ENCODE measurements at places on chromosomes 5 and 9.

DNA sequence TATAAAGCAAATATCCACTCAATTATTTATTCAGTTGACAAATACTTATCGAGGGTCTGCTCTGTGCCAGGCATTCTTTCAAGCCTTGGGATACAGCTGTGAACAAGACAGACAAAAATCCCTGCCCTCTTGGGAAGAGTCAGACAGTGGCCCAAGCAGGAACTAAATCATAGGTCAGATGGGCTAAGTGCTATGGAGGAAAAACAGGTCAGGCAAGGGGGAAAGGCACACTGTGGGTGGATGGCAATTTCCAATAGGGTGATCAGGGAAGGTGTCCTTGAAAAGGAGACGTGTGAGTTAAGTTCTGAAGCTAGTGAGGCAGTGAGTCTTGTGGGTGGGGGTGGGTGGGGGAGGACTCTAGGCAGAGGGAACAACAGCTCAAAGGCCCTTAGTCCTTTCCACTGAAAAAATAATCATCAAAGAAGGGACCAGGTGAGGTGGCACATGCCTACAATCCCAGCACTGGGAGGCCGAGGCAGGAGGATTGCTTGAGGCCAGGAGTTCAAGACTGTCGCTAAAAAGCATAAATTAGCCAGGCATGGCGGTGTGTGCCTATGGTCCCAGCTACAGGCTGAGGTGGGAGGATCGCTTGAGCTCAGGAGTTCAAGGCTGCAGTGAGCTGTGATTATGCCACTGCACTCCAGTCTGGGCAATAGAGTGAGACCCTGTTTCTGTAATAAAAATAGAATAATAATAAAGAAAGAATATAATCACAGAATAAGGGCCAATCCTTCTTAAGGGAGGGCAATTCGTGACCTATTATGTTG is 95.2 kb upstream of the CPEB4 start:
- no peak for DNase-seq

DNA sequence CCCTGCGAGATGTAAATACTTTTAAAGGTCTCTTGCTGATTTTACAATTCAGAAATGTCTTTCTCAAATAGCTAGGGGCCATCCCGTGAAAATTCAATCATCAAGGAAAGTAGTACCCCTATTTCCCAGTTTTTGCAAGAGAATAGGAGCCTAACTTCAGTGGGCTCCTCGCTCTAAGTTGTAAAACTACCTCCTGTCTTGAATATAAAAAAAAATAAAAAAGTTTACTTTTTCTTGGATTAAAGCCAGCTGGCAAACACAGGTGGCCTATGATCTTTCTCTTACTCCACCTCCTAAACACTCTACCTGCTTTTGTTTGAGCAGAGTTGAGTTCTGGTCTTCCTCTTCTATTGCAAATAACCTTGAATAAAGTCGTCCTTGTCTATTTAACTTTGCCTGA is 79.4 kb downstream of the SLCO4C1 start:
- DNase-seq, result no peak

- DNase-seq, result no peak
These were observed 9.4 kb upstream of the LRRTM2 start for GRCh38 chr5:138884554-138884953.

DNA sequence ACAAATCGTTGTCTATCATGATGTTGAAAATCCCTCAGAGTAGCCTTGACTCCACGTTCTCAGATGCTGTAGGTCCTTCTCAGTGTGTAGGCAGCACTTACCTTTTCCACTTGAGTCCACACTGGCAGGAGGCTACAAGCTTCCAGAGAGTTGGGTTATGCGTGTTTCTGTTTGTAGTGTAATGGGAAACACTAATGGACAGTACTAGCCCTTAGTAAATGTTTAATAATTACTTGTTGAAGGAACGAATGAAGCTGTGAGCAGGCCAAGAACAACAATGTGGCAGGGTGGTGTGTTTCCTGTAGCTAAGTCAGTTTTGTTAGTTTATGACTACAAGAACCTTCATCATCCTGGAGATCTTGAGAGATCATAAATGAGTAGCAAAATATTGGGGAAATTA is 83.5 kb downstream of the ARHGAP26 start:
- DNase-seq, result no peak

GRCh38 chr5:139812836-139813805 is 17.5 kb downstream of the PSD2 start:
- no peak for DNase-seq

- DNase-seq, result no peak
These were observed 33.9 kb upstream of the ALDH1B1 start for GRCh38 chr9:38358390-38359296.

GRCh38 chr9:134827559-134827958 is 53.1 kb upstream of the FCN2 start:
- no peak for DNase-seq

DNA sequence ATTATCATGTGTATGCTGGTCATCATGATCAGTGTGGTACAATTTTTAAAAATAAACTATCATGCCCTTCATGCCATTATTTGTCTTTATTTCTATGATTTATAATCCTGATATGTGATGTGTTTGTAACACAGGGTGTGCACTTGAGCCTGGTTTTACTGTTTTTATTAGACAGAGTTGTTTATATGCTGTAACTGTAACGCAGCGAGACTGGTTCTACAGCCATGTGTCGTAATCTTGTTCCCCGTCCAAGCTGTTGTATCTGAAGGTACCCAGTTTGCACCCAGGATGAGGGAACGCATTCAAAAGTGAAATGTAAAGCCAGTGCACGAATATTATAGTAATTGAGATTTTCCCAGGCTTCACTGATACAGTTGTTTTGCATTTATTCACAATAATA is 28.2 kb downstream of the SNX18 start:
- no peak for DNase-seq

DNA sequence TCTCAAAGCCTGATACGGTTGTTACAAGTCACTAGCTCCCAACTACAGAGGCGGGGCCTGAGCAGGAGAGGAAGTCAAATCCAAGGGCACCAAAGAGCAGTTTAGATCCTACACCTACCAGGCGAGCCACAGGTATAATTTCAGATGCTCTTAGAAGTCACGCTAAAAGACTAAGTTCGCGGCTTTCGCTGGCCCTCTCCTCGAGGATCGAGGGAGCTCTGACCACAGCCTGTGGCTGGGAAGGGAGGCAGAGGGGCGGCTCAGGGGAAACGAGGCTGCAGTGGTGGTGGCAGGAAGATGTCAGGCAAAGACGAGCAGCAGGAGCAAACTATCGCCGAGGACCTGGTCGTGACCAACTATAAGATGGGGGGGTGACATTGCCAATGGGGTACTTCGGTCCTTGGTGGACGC is 48.6 kb downstream of the SEMA4D start:
- no peak for DNase-seq

GRCh38 chr5:126857472-126858410 is 80.8 kb downstream of the LMNB1 start:
- no peak for DNase-seq

DNA sequence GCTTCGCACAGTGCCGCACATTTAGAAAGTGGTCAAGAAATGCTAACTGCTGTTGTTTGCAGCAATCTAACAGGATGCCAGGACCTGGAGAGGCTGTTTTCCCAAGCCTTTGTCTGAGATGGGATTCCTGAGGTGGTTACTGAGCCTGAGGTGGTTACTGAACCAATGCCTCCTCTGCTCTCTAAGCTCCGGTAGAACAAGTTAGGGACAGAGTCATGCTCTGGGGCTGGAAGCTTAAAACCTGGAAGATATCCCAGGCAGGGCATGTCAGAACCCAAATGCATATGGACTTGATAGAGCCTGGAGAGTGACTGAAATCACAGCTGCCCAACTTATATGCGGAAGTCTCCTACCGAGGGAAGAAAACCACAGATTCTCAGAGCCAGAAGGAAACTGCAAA is 46.5 kb upstream of the FAT2 start:
- DNase-seq, result no peak

DNA sequence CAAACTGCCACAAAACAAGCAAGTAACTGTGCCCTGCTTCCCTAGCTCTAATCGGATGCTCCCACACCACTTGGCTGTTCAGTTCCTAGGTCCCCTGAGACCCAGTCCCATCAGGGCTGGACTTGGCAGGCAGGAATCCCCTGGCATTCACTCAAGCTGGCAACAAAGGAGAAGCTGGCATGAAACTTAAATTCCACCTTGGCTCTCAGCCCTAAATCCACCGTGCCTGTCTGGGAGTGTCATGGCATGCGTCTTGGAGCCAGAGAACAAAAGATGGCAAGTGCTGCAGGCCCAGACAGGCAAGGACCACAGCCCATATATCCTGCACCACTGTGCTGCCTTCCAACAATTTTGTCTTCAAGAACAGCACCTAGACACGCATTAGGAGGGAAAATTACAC is 38.2 kb downstream of the ETF1 start:
- no peak for DNase-seq

DNA sequence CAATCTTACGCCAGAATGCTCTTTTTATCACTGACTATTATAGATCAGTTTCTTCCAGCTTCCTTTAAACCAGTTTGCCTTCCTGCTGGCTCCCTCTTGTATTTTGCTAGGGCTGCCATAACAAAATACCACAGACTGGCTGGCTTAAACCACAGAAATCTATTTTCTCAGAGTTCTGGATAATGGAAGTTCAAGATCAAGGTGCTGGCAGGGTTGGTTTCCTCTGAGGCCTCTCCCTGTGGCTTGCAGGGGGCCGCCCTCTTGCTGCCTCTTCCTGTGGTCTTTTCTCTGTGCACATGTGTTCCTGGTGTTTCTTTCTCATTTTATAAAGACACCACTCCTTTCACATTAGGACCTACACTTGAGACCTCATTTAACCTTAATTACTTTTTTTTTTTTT is 6.8 kb upstream of the FXN start:
- no peak for DNase-seq

DNA sequence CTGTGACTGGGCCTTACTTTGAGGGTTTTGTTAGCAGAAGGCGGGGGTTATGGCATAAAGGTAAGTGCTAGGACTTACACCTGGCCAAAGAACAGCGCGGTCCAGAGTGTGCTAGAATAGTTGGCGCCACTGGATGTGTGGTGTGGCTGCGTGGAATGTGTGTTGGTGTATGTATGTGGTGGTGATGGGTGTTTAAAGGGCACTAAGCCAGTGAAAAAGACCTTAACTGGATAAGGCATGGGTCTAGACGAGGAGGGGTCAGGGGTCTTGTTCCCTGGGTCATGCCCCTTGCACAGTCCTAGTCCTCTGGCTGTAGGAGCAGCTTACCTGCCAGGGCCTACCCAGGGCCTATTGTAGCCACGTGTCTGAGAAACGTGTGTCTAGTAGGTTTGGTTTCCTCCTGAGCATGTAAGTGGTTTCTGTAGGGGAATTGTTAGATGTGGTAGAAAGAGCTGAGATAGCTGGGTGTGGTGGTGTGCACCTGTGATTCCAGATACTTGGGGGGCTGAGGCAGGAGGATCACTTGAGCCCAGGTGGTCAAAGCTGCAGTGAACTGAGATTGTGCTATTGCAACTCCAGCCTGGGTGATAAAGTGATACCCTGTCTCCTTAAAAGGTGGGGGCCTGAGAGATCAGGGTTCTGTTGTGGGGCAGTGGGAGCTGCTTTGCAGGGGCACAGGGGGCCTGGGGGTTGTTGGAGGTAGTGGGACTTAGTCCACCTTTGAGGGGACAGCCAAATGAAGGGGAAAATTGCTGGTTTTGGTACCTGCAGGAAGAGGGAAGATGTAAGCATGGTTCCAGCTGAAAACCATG is 55.2 kb downstream of the HSPA4 start:
- no peak for DNase-seq

- DNase-seq, result no peak
These were observed 57.4 kb downstream of the OR2K2 start for GRCh38 chr9:111272581-111272980.

DNA sequence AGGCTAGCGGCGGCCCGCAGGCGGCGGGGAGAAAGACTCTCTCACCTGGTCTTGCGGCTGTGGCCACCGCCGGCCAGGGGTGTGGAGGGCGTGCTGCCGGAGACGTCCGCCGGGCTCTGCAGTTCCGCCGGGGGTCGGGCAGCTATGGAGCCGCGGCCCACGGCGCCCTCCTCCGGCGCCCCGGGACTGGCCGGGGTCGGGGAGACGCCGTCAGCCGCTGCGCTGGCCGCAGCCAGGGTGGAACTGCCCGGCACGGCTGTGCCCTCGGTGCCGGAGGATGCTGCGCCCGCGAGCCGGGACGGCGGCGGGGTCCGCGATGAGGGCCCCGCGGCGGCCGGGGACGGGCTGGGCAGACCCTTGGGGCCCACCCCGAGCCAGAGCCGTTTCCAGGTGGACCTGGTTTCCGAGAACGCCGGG is 253 bp downstream of the SLC12A2 start:
- no peak for DNase-seq

DNA sequence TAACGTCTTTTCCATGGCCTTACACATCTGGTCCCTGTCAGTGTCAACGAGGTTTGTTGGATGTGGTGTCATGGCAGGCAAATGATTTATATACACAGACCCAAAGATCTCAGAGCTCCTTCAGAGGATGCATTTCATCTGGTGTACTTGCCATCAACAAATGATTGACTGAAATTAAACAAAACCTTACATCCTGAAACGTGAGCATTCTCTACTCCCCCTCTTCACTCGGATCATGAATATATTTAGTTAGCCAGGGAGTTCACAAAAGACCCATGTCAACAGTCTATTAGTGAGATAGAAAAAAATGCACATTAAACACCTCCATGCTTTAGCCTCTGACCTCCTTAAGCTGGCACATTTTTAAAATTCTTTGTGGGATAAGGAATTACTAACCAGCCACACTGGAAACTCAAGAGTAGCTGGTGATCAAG is 215.6 kb downstream of the EFNA5 start:
- no peak for DNase-seq

GRCh38 chr9:134858051-134858841 is 22.4 kb upstream of the FCN2 start:
- no peak for DNase-seq

DNA sequence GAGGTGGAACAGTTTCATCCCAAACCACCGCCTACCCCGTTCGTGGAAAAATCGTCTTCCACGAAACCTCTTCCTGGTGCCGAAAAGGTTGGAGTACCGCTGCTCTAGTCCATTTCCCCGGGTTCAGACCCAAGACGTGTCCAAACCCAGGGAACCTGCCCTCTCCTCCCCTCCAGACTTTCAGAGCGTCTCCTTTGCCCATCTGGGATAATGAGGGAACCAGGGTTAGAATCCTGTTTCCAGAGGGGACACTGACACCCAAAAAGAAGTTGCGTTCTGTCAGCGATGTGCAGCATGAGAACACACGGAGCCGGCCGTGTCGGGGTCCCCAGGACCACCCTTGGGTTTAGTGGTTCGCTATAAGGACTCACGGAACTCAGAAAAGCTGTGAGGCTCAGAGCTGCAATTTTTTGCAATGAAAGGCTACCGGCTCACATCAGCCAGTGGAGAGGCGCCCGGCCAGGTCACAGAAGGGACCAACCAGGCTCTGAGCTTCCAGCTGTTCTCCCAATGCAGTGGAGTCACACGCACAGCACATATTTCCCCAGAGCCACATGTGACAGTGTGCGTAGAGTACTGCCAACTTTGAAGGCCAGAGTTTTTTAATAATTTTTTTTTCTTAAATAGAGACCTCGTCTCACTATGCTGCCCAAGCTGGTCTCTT is 19.4 kb downstream of the LAMC3 start:
- DNase-seq, result no peak

GRCh38 chr5:53262348-53262970 is 152.9 kb upstream of the MOCS2 start:
- DNase-seq, result no peak

- DNase-seq, result no peak
These were observed 106.7 kb downstream of the SMIM15 start for GRCh38 chr5:61055434-61056006.

- no peak for DNase-seq
These were observed 226.5 kb downstream of the ARL15 start for GRCh38 chr5:54083851-54084250.

- DNase-seq, result no peak
These were observed 54.9 kb downstream of the SLC44A1 start for GRCh38 chr9:105299190-105299854.

Data from effector CD4-positive, alpha-beta T cell (primary cell).